ENCODE measurements at places on chromosomes 7 and 10.

- no peak for DNase-seq
These were observed 4.0 kb upstream of the FAM53B start for GRCh38 chr10:124748166-124748565.

DNA sequence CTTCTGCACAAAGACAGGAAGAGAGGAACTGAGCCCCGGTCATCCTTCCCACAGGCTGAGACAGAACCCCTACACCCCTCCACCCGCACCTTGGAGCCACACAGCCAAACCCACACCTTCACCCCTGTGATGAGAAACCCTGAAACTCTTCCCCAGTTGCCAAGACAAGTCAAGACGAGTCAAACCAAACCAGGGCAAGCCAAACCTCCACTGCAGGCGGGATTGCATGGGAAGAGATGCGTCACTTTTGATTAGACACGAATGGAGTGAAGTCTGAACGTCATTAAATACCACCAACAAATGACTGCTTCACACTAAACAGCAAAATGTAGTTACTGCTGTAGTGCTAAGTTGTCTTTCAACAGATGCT is 73.8 kb downstream of the PRPF18 start:
- no peak for DNase-seq

DNA sequence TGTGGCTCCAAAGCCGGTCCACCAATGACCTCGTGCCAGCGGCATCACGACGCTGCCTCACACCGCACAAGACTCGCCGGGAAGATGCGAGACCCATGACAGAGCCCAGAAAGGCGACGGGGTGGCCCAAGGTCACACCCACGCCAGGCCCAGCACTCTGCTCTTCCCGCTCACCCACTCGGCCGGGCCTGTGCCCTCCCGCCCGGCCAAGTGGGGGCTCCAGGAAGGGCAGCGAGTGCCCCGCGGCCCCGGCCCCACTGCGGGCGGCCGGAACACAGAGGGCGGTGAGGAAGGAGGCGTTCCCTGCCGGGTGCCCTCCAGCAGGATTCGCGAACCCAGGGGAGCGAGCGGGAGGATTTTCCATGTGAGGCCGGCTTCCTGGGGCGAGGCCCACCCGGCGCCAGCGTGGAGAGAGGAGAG is 56.3 kb downstream of the PDGFA start:
- DNase-seq = no peak

DNA sequence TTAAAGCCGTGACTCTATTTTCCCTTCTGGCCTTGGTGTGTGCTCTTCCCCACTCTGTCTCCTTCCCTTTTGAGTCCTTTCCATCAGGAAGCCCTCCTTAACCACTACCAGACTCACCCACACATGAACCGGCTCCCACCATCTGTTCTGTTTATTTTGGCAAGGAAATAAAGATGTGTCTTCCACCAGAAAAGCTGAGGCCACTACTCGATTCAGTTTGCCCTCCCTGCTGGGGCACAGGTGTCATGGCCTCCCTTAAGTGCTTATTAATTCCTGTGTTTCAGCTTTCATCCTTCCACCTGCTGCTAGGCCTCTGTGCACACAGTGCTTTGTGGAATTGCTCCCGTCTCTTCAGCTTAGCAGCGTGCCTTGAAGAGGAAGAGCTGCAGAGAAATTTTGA is 16.7 kb downstream of the POR start:
- DNase-seq = peak; percentile 94

GRCh38 chr10:43420369-43421200 is 11.6 kb upstream of the HNRNPF start:
- peak; percentile 14 for DNase-seq

- no peak for DNase-seq
These were observed 178.5 kb downstream of the TCF7L2 start for GRCh38 chr10:113128450-113129070.

- DNase-seq = no peak
These were observed 9.4 kb upstream of the GRK5 start for GRCh38 chr10:119197921-119198320.

- no peak for DNase-seq
These were observed 25.1 kb downstream of the AQP1 start for GRCh38 chr7:30936650-30937245.

GRCh38 chr10:93973748-93974445 is 19.8 kb upstream of the PLCE1 start:
- DNase-seq = no peak

DNA sequence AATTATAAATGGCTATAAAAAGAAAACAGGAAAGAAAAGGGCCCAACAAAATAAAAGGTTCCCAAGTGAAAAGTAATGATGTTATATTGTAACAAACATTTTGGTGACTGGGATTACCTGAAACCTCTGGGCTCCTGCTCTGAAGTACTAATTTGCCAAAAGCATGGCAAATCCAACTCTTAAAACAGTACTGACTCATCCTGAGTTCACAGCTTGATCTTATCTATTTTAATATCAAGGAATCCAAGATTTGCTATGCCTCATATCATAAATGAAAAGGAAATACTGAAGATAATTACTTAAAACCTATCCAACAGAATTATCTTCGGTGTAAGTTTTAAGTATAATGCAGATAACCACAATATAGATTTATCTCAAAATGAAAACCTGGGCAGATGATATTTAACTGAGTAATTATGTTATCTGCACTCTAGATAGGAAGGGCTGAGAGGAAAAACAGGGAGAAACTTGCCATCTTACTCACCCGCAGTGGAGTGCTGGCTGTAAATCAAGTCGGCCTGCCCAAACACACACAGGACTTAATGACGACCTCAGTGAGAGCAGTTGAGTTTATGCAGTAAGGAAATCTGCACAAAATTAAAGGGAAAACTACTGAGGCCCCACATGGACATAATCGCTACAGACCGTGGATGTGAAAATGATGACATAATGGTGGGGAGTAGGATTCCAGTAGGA is 48.4 kb downstream of the MPP7 start:
- no peak for DNase-seq

DNA sequence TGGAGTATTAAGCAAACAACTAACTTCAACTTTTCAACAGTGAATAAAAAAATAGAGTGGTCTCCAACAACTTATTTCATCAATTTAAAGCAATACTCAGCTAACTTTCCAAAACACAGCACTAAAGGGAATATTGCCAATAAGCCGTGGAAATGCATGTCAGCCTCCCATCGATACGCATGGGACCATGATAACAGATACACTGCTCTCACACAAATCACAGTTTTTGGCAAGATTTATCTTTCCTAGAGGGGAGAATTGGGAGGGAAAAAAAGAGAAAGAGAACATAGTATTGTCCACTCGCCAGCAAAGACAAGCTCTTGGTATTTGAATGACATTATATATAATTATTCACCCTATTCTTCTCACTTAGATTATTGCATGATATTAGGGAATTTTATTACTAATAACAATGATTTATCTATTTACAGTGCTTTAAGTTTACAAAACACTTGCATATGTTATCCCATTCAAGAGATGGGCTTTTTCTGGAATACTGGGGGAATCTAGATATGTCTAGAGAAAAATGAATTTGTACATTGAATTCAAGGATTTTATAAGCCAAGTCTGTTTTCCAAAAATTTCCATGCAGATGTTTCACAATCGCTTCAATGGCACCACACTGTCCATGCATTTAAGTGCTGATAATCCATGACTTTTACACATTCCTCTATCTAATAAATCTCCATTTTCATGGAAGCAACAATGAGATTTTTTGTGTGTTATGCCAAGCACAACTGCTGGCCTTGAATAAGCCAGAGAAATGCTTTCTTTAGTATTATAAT is 194.0 kb upstream of the MGMT start:
- no peak for DNase-seq

DNA sequence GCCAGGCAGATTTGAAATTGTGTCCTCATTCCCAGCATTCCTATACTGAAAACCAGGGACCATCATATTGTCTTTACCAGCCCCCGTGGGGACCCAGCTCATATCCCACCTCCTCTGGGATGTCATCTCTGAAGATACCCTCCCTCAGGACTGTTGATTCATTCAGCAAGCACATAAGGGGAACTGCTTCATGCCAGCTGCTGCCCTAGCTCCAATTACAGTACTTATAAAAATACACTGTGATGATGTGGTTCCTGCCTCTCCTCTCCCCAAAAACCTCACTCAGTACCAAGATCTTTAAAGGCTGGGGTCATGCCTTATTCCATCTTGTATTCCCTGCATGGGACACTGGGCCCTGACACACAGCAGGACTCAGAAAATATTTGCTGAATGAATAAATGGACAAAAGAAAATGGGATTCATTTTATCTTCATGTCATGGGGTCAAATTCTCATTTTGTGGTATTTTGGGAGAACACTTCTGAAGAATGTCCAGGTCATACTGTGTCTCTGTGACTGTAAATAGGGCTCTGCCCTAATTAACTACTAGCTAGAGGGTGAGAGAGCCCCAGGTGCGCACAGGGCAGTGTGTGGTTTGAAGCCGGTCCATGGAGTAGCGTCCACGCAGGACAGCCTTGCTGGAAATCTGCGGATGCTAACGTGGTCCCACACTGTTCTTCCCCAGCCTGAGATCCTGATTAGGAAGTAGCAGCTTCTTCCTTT is 29.0 kb upstream of the DAGLB start:
- no peak for DNase-seq

- no peak for DNase-seq
These were observed 22.0 kb upstream of the GSDME start for GRCh38 chr7:24779283-24779655.

GRCh38 chr7:91465595-91466061 is 201.4 kb downstream of the FZD1 start:
- DNase-seq = no peak

GRCh38 chr7:2800931-2801688 is 43.0 kb downstream of the GNA12 start:
- DNase-seq = no peak

DNA sequence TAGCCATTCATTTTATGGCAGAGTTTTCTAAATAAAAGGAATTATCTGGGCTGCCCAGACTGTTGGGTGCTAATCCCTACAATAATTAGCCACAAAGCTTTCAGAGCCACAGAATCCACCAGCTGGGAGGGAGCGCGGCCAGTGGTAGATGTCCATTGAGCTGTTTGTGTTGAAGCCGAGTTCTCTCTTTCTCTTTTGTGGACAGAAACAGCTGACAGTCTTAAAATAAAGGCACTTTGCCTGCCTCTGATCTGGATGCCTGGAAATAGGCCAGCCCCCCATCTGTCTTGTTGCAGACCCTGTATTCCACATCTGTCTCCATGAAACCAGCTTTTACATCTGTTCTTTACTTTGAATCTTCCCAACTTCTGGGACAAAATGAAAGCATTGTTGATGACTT is 66.1 kb downstream of the MTPN start:
- DNase-seq = peak; percentile 9

GRCh38 chr7:126442908-126443307 is 809.8 kb downstream of the GRM8 start:
- DNase-seq = no peak

DNA sequence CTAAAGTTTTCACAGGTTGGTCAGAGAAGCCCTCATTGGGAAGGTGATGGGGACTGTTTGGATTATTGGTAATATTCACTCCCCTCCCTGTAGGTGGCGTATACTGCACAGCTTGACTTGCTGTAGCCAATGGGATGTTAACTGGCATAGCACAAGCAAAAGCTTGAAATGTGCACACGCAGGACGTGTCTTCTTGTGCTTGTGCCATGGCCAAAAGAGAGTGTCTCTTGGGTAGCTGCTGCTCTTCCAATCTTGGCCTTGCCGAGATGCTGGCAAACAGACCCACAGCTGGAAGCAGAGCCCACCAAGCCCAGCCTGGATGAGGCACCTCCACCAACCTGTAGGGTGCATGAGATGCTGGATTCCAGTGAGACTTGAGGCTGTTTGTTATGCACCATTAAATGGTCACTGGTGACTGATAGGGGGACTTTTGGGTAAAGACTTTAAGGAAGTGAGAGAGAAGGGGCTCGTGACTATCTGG is 266.0 kb downstream of the GRID1 start:
- DNase-seq = no peak

GRCh38 chr7:39720586-39720985 is 97.2 kb downstream of the RALA start:
- no peak for DNase-seq

DNA sequence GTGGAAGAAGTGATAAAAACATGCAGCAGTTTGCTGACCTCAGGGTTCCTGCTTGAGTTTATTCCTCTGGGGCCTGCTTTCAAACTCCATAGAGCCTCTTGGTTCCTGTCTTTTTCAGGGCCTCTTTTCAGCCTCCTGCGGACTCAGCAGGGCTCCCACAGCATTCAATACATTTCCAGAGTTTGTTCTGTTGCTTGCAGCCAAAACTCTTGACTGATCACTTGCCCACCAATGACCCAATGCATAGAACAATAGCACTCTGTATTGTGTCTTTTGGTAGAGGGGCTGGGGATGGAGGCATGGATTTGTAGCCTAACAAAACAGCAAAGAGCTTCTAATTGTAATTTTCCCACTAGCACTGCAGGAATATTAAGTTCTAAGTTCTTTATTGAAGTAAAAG is 50.8 kb upstream of the CREB5 start:
- DNase-seq = no peak

DNA sequence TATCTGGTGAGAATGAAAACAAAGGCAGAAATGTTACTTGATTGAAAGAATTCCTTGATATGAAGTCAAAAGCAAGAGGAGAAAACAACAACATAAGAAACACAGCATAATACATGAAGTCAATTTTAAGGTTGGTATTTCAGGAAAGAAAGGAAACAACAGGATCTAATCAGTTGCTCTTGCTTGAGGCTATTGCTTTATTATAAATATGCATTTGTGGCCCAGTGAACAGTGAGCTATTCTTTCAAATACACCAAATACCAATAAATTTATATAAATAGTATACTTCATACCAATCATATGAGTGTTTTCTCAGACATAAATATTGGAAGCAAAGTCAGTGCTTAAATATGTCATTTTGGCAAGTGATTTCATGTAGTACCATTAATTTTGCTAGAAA is 806.6 kb downstream of the NXPH1 start:
- no peak for DNase-seq

DNA sequence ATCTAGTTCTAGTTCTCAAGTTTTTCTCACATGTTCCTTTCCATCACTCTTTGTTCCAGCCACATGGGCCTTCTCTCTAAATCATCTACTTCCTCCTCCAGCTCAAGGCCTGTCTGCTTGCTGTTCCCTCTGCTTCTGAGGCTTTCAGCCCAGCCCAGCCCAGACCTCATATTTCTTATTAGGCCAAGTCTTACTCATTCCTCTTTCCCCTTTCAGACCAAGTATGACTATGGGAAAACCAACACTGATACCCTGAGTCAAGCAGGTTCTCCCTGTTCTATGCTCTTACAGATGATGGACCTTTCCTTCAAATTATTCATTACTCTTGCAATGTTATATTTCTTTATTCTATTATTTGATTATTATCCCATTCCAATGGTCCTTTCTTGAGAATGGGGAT is 80.3 kb upstream of the SEM1 start:
- DNase-seq = no peak

- no peak for DNase-seq
These were observed 36.9 kb downstream of the CAPZA2 start for GRCh38 chr7:116899308-116899707.

GRCh38 chr10:24771943-24772694 is 48.4 kb upstream of the ARHGAP21 start:
- DNase-seq = no peak

GRCh38 chr10:58435297-58435985 is 50.2 kb downstream of the TFAM start:
- no peak for DNase-seq

- DNase-seq = no peak
These were observed 21.8 kb downstream of the PWWP2B start for GRCh38 chr10:132418527-132419416.

GRCh38 chr7:95687759-95688343 is 84.5 kb upstream of the DYNC1I1 start:
- peak; percentile 8 for DNase-seq
